Pancreas (tissue), 10 donors: ENCODE measurements at places on chromosomes 1 and 21.

DNA sequence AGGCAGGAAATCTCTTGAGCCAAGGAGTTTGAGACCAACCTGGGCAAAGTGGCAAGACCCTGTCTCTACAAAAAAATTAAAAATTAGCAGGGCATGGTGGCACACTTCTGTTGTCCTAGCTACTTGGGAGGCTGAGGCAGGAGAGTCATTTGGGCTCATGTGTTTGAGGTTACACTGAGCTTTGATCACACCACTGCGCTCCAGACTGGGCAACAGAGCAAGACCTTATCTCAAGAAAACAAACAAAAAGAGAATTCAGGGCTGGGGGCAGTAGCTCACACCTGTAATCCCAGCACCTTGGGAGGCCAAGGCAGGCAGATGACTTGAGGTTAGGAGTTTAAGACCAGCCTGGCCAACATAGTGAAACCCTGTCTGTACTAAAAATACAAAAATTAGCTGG, 17.8 kb upstream of the SLC16A1 start:
- no peak for DNase-seq

- DNase-seq, result no peak
Measured at GRCh38 chr1:198363625-198364151, 176.8 kb downstream of the ATP6V1G3 start.

- DNase-seq, result peak; percentile 72
Measured at GRCh38 chr1:41662765-41663437, 178.4 kb upstream of the EDN2 start.

DNA sequence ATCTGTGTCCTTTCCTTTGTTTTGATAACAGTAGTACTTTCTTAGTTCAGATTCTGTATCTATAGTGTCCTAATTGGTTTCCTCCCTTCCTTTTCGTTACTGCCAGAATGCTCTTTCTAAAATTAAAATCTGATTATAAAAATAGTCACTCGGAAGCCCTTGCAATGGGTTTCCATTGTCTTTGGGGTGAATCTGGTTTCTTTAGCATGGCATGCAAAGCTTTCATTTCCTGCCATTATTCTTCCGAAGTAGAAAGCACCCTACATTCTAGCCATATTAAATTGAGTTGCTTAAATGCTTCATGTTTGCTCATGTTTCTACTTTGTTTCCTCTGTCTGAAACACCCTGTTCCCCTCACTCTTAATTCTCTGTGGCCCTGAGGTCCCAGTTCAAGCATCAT, 53.2 kb upstream of the MACF1 start:
- DNase-seq, result no peak

- no peak for DNase-seq
Measured at GRCh38 chr1:214525535-214526019, 25.8 kb downstream of the PTPN14 start.

- no peak for DNase-seq
Measured at GRCh38 chr1:152473887-152474537, 36.6 kb upstream of the LCE5A start.

GRCh38 chr1:30518696-30519095, 204.7 kb downstream of the MATN1 start:
- DNase-seq, result no peak

DNA sequence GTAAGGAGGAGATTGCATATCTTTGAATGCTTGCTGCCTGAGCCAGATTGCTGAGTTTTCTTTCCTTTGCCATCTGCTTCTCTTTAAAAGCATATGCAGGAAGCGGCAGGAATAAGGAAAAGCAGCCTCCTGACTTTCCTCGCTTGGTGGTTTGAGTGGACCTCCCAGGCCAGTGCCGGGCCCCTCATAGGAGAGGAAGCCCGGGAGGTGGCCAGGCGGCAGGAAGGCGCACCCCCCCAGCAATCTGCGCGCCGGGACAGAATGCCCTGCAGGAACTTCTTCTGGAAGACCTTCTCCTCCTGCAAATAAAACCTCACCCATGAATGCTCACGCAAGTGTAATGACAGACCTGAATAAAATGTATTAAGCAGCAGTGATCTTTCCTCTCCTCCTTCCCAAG, 1.5 kb downstream of the CORT start:
- DNase-seq, result no peak

DNA sequence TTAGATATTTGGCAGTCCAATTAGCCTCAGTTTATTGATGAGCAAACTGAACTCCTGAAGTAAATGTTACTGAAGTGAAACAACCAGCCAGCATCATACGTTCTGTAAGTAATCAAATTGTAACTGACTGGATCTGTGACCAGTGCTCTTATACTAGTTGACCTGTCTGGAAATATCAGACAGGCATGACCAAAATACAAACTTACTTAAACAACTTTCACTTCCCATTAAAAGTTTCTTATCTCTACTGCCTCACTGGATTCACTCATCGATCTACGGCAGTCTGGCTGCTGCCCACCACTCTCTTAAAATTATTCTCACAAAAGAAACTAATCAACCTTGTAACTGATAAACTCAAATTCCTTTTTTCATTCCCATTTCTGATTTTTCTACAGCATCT, 56.4 kb downstream of the WDR3 start:
- DNase-seq, result no peak

GRCh38 chr1:217004776-217005436, 281.7 kb upstream of the ESRRG start:
- DNase-seq, result no peak

DNA sequence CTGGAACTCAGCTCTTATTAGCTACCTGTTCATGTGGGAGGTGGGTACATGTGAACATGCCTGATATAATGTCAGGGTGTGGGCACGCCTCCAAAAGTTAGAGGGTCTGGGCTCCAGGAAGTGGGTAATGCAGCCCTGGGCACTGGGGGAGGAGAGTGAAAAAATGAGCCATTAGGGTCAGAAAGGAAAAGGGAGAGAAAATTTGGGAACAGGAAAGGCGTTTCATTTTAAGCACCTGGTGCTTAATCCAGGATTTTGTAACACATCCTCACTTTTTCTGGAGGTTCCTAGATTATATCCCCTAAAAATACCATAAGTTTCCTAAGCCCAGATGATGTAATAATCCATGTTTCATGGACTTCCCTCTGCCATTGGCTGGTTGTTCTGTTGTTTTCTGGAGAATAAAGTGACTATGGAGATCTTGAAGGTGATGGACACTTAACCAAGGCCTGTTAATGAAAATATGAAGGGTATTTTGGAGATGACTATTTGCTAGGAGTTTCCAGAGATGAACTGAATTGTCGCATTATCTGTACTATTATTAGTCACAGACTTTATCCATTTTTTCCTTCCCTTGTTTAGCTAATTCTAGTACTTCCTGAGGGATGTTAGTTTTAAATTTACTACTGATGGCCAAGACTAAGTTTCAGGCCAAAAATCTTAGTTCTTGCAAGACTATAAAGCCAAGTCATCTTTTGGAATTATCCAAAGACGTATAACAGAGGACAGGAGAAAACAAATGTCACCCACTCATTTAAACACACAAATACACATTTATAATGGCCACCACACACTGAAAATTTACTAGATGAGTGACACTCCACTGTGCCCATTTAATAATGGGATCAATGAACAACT, 24.4 kb upstream of the TARBP1 start:
- DNase-seq, result no peak

DNA sequence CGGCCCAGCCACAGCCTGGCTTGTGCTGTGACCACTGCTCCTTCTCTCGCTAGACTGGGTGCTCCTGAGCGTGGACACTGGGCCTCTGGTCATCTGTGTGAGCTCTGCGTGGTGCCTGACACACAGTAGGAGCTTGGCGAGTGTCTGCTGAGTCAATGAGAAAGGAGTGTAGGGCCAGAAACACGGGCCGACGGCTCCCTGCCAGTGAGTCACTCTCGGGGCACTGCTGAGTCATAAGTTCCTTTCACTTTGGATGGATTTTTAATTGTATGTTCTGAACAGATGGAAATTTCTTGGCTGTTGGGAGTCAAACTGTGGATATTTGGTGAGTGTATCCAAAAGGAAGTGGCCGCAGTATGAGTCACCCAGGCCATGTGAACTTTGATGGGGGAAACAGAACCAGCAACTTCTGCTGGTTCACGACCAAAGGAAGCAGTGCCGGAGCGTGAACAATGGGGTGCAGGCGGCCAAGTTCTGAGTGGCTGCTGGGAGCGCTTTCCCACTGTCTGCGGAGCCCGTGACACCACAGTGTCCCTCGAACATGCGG, 41.0 kb upstream of the COL18A1 start:
- DNase-seq, result no peak

DNA sequence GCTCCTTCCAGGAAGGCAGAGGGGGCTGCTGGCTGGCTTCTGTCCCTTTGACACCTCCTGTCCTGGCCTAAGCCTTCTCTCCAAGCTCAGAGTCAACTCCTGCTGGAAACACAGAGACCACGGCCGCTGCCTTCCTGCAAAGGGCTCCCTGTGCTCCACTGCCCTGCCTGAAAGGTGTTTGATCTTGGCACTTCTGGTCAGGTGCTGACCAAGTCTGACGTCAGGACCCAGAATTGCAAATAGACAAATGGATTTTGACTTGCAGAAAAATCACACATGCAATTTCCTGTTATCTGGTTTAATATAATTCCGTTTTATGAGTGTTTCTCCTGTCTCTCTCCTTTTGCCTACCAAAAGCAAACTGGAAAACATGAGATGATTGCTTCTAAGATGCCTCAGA, 86.5 kb upstream of the HMGB4 start:
- DNase-seq, result no peak

GRCh38 chr1:1684031-1684681, 8.4 kb downstream of the SLC35E2B start:
- DNase-seq, result no peak

DNA sequence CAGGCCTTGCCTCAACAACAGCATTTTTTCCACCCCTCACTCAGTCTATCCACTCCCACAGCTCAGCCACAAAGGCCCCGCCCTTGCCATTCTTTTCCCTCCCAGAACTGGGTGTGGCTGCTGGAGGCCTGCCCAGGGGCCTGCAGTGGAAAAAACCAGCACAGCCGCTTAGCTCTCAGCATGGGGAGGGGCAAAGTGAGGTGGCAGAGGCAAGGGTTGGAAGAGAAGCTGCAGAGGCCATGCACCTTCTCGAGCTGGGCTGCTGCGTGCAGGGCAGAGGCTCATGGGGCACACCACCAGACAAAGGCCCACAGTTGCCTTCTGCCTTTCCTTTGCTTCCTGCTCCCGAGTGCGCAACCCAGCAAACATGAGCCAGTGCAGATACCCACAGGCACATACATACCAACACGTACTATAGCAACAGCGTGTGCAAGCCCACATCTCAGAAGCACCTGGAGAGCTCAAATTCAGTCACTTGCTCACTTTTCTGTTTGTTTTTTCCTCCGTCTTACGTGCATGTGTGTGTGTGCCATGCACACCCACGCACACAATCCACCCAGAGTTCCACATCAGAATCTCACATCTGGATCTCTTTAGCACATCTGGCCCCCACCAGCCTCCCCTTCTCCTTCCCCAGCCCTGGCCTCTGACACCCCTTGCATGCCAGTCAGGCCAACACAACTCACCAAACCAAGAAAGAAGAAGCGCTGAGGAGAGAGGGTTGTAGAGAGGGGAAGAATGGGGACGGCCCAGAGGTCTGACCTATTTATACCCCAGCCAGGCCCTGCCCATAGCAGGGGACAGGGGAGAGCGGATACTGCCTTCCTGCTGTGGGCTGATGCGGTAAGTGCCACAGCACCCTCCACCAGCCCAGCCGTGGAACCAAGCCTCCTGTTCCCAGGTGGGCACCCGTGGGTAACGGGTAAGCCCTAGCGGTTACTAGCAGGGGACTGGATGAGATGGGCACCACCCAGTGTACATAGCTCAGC, at the start of gene S100A4:
Gene S100A4, minus strand, starts transcription at position 740 of the 989 bp plus-strand sequence. CDS start 1,012 bp downstream, outside the sequence.
- DNase-seq, result peak; percentile 94

DNA sequence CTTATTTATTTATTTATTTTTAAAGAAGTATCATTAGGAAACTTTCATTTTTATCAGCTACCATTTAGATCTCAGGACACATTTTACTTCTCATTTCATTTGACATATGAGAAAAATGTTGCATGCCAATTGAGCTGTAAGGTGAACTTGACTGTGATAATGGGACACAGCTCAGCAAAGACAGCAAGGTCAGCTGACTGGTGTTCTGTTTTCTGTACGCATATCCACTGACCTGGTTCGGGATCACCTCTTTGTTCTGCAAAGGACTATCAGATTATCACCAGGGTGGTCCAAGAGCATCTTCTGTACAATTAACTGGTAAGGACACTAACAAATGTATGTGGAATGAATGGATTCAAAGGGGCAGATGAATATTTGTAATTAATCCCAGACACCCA, 51.9 kb downstream of the TEX35 start:
- DNase-seq, result no peak

DNA sequence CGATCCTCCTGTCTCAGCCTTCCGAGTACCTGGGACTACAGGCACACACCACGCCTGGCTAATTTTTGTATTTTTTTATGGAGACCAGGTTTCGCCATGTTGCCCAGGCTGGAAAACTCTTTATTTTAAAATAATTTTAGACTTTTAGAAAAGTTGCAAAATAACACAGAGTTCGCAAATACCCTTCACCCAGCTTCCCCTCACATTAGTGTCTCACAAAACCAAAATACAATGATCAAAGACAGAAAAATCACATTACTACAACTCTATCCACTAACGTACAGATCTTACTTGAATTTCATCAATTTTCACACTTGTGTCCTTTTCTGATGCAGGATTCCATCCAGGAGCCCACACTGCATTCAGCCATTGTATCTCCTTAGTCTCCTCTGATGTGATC, 58.8 kb upstream of the ERRFI1 start:
- DNase-seq, result no peak

- no peak for DNase-seq
Measured at GRCh38 chr1:28592321-28593071, 431 bp downstream of the RAB42 start.

DNA sequence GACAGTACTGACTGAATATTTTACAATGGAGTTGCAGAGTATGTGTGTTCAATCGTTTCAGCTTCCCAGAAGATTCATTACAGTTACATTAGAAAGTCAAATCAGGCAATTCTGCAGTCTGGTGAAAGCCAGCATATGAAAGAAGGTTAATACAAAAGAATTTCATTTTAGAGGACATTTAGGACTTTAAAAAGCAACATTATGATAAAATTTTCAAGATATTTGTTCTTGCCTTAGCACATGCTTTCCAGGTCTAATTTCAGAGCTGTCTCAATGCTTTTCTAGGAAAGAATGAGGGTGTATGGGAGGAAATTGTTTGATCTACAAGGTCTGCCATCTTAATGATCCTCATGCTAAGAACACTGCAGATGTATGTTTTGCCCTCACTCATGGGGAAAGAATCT, 63.2 kb downstream of the RERE start:
- no peak for DNase-seq

GRCh38 chr1:198179556-198179981, 22.8 kb downstream of the NEK7 start:
- no peak for DNase-seq

DNA sequence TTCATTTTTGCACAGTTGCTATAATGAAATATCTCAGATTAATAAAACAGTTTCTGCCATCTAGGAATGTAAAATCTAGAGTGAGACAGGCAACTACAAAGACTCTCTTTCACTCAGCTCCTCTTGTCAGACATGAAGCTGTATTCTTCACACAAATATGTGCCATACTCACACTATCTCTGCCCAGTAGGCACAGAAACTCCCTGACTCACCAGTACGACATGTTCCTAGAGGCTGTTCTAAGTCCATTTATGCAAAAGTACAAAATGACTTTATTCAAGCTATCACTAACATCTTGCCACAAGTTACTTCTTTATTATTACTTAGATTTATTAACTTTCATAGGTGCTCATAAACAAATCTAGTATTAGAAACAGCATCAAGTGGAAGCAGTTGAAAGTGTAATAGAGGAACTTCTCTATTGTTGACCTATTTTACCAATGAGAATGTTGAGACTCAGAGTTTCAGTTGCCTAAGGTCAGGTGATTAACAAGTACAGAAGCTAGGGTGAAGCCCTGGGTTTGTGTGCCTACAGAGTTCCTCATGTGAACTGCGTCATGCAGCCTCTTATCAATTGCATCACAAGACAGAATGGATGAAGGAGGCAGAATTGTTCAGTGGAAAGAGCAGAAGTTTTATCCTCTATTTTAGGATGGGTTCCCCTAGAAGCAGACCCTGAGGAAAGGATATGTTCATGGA, 98.9 kb downstream of the RGS2 start:
- DNase-seq, result no peak
